ENCODE measurements at places on chromosomes 5 and 9. TPM values are rescaled to one million over a fixed set of nuclear protein-coding genes. Genes with fewer than 3 reads are reported as not detected.

DNA sequence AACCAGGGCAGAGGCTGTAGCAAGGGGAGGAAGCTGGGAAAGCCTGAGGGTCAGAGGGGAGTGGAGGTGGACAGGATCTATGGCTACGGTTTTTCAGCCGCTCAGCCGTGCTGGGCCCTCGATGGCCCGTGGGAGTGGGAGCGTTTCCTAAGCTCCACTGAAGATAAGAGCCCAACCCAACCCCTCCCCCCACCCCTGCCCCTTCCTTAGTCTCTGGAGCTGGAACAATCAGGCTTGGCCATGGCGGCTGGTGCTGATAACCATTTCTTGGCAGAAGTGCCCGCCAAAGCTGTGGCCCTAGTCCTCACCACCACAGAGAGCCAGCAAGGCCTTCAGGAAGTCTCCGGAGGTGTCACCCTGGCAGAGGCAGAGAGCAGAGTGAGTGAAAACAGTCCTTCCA lies 20.3 kb upstream of the TNIP1 start:
- H3K27ac ChIP-seq: no peak overlapping the region
- no peaks in the 10 kb centered on the region for H3K27me3 ChIP-seq
- H3K4me3 ChIP-seq: no peak overlapping the region
- H3K4me1 ChIP-seq: peaks cover 35% of the 10 kb centered on the region

GRCh38 chr5:76622076-76622475 lies 1.1 kb downstream of the F2RL2 start:
- no peak for DNase-seq
- no peaks in the 10 kb centered on the region for H3K36me3 ChIP-seq
- H3K4me1 ChIP-seq: no peaks in the 10 kb centered on the region
- no peak overlapping the region for H3K27ac ChIP-seq
- no peak overlapping the region for H3K4me3 ChIP-seq
- H3K27me3 ChIP-seq: no peaks in the 10 kb centered on the region

- H3K4me3 ChIP-seq: no peak overlapping the region
- H3K36me3 ChIP-seq: no peaks in the 10 kb centered on the region
- no peak overlapping the region for H3K27ac ChIP-seq
- no peaks in the 10 kb centered on the region for H3K27me3 ChIP-seq
- H3K4me1 ChIP-seq: peaks cover 10% of the 10 kb centered on the region
Observed at GRCh38 chr5:159965031-159965837, 43.7 kb upstream of the TTC1 start.

DNA sequence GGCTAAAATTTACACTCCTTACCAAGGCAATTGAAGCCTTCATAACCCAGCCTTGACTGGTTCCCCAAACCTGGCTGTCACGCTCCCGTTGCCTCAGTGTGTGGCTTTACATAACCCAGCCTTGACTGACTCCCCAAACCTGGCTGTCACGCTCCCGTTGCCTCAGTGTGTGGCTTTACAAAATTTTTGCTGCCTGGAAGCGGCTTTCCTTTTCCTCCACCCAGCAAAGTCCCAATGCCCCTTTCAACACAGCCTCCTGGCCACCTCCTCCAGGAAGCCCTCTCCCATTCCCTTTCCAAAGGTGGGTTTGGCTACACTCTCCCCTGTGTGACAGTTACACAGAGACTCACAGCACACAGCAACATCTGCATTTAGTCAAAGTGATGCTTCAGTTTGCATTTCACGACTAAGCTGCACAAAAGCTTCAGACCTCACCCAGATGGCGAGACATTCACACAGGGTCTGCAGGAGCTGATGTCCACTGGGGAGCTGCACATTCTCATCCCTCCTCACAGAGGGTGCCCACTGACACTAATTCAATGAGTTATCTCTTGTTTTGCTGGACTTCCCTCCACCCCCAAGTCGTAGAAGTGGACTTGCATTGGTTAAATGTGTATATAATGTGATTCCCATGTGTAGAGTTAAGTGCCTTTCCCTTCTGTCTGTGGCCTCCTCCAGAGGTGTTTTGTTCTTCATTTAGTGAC lies 156.6 kb upstream of the PHYKPL start:
- no peak overlapping the region for H3K27ac ChIP-seq
- no peak overlapping the region for H3K4me3 ChIP-seq
- peaks cover 79% of the 10 kb centered on the region for H3K27me3 ChIP-seq
- no peak for DNase-seq
- H3K4me1 ChIP-seq: no peaks in the 10 kb centered on the region
- H3K36me3 ChIP-seq: no peaks in the 10 kb centered on the region

DNA sequence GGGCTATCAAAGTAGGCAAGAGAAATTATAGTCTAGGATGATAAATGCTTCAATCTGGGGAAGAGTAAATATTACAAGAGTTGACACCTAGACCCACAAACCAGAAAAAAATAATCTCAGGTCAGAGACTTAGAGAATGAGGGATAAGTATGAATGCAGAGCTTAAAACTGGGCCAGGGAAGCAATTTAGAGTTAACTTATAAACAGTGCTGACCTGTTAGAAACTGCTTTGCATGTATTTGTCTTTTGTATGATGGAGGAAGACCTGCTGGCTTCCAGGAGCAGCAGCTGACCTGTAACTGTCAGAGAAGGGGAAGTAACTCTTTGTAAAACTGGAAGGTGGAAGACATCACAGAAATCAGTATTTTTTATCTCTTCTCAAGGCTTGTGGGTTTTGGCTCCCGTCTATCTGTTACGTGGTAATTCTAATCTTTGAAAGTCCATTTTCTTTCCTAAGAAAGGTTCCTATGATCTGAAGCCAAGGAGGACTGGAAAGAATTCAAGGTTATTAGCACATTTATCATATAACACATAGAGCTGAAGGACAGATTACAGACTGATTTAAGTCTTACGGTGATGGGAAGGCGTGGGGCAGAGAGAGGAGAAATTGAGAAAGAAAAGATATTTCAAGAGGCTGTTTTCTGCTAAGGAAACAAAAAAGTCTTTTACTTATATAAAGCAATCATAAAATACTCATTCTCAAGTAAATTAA lies 114.7 kb upstream of the ADAMTS19 start:
- no peak overlapping the region for H3K4me3 ChIP-seq
- DNase-seq: no peak
- no peaks in the 10 kb centered on the region for H3K36me3 ChIP-seq

- peaks cover 19% of the 10 kb centered on the region for H3K4me1 ChIP-seq
- peak overlapping the region; percentile 75 for H3K27ac ChIP-seq
- DNase-seq: peak; percentile 50
- no peaks in the 10 kb centered on the region for H3K36me3 ChIP-seq
Observed at GRCh38 chr9:126146254-126147145, 180.1 kb upstream of the MVB12B start.

GRCh38 chr5:3837506-3837905 lies 241.9 kb downstream of the IRX1 start:
- no peaks in the 10 kb centered on the region for H3K36me3 ChIP-seq
- no peaks in the 10 kb centered on the region for H3K4me1 ChIP-seq
- H3K27ac ChIP-seq: no peak overlapping the region

- no peak overlapping the region for H3K4me3 ChIP-seq
- no peaks in the 10 kb centered on the region for H3K4me1 ChIP-seq
- DNase-seq: peak; percentile 21
- H3K27me3 ChIP-seq: peaks cover 48% of the 10 kb centered on the region
- H3K27ac ChIP-seq: no peak overlapping the region
Observed at GRCh38 chr5:54944364-54944763, 41.0 kb downstream of the ESM1 start.

LHX3 gene
- not detected for total RNA-seq

FOXI1 gene
- total RNA-seq: not detected

CNTLN gene
- 5.7 TPM for total RNA-seq

WNT8A gene
- not detected for total RNA-seq

BTNL8 gene
- total RNA-seq: not detected

GLDC gene
- 5.1 TPM for total RNA-seq

Measured in Calu3 (cell line).